ENCODE measurements at places on chromosomes 11 and 22.

DNA sequence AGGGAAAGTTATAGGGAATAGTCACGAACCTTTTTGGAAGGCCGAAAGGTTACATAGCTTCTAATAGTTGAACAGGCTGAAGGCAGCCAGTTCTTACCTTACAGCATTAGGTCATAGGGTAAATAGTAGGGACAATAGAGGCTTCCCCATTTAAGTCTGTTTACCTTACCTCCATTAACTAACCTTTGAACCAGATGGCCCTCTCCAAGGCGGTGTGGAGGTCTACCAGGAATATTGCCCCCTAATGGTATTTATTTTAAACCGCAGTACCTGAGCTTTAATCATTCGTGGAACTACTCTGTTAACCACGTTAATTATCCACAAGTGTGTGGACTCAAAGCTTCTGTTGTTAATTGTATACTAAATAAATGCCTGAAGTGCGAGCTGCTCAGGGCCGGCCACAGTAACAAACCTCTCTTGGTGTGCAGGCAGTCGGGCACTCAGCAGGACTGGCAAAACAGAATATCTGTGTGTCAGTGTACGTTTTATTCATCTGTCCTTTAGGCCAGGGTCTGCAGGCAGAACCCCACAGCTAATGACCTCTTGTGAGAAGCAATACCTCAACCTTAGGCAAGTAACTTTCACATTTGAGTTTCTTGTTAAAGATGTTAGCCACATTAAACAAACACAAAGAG is 81.7 kb downstream of the PRCP start:
- no peak for DNase-seq

GRCh38 chr11:46489656-46490560 is 98.3 kb upstream of the CHRM4 start:
- DNase-seq: peak; percentile 35

DNA sequence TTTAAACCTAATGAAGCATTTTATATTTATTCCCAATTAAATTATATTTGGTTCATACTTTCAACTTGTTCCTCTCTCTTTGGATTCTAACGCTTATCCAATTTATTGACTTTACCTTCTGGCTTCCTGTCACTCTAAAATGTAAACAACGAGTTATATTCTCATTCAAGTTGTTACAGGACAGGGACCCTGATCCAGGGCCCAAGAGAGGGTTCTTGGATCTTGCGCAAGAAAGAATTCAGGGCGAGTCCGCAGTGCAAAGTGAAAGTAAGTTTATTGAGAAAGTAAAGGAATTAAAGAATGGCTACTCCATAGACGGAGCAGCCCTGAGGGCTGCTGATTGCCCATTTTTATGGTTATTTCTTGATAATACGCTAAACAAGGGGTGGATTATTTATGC is 405.6 kb upstream of the API5 start:
- DNase-seq: no peak

- no peak for DNase-seq
Observed at GRCh38 chr22:44378380-44378779, 65.6 kb upstream of the SHISAL1 start.

- no peak for DNase-seq
Observed at GRCh38 chr11:46493791-46494190, 100.0 kb downstream of the AMBRA1 start.

DNA sequence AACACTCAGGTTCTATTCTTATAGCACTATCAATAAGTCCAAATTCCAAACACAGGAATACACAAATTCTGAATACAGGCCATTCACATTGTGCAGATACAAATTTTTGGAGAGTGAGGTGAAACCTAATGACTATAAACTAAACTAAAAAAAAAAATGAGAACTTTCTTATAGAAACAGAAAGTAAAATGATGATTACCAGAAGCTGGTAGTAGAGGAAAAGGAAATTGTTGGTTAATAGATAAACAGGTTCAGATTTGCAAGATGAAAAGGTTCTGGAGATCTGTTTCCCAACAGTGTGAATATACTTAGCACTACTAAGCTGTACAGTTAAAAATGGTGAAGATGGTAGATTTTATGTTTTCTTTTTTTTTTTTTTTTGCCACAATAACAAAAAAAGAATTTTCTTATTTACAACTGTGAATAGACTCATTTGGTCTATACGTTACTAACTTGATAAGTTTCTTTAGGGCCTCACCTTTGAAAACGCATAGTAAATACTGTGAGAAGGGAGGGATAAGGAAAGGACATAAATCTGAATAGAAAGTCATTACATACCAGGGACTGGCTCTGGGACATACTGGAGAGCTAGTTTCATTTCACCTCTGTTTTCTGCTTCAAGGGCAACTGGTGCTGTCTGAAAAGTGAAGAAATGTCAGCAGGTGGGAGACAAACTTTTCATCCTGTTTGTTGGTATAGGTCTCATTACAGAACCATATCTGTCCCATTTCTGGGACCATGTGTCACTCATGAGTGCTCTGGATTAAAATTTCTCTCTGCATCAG is 14.2 kb upstream of the CCDC89 start:
- no peak for DNase-seq

DNA sequence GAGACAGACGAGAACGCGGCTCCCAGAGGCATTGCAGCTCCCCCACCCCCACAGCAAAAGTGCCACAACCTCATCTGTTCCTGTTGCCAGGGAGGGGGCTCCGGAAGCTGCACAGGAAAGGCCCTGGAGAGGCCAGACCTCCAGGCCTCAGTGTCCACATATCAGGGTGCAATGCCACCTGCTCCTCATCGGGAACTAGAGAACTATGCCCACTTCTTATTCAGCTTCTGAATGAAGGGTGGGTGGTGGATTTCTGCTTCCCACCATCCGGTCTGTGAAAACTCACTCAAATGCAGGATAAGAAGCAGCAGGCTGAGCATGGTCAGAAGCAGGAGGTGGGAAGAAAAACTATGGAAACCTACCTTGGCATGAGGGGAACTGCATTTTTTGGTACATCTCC is 105.9 kb downstream of the MED15 start:
- no peak for DNase-seq

GRCh38 chr11:120235024-120235628 is 4.8 kb upstream of the POU2F3 start:
- DNase-seq: peak; percentile 76

GRCh38 chr11:118200497-118200896 is 24.1 kb upstream of the SCN2B start:
- no peak for DNase-seq

DNA sequence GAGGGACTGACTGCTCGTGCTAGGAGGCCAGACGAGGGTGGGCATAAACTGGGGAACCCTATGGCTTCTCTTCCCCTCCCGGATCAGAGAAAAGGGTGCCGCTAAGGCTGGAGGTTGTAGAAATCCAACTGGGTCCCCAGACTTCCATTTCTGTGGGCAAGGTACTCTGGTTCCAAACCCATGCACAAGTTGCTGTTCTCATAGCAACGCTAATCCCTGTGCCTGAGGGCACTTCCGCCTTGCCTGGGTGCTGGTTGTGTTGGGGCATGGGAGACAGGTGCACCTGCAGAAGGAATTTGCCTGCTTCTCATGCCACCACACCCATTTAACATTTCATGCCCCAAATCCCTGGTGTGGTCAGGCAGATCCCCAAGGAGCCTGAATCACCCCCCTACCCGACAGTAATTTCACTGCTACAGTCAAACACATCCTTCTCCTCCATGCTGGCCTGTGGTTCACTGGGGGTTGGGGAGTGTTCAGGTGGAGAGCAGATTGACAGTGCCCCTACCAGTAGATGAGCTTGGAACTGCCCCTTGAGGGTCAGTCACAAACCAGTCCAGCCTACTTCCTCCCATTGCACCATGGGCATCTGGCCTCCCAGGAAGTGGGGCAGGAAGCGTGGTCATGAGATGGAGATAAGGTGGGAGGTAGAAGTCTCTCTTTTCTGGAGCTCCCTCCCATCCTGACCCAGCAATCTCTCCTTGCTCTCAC is 1.2 kb downstream of the C2CD2L start:
- peak; percentile 60 for DNase-seq

- no peak for DNase-seq
Observed at GRCh38 chr11:128704517-128704916, 10.6 kb downstream of the FLI1 start.

GRCh38 chr11:132448334-132448995 is 1078.0 kb downstream of the NTM start:
- DNase-seq: no peak

DNA sequence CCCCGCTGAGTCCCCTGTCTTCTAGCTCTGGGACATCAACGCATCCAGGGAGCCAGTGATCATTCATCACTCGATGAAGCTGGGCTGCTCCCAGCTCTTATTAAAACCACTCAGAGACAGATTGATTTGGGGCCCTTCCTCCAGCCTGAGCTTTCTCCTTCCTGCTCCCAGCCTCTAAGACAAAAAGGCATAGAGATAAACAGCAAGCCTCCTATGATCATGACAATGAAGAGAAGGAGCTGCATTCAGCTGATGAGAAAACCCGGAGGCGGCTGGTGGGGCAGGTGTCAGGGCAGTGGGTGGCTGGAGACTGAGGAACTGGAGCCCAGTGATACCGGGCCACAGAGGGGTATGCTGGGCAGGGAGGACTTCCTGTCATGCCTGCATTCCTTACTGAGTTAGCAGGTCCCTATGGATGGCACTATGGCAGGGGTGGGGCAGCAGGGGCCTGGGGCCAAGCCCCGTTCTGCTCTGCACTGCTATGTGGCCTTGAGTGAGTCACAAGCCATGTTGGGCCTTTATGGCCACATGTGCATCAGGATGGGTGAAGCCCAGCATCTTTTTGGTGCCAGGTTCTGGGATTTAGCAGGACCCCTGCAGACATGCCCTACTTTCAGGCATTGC is 20.2 kb downstream of the PVALB start:
- DNase-seq: no peak

DNA sequence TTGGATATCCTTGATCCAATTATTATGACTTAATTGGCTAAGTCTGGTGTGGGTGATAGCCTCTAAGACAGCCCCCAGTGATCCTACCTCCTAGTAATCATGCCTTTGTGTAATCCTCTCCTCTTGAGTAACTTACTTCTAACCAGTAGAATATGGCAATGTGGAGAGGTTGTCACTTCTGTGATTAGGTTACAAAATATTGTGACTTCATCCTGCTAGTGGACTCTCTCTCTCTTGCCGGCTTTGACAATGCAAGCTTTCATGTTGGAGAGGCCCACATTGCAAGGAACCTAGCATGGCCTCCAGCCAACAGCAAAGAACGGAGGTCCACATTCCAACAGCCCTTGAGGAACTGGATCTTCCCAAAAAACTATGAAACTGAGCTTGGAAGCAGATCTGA is 19.5 kb downstream of the YPEL4 start:
- DNase-seq: no peak

DNA sequence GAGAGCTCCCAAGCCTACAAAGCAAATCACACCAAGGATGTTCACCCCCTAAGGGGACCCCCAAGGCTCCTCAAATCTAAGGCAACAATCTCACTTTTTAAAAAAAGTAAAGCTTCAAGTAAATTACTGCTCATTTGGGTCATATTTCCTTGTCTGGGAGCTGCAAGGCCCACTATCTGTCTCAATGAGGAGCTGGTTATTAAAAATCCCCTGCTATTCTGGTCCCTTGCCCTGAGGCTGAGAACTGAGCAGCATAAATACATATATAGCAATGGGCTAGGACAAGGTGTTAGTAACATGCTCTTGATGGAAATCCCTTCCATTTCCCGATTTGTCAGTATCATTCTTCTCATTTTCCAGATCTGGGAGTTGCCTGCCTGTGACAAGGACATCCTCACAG is 119.2 kb downstream of the ETS1 start:
- DNase-seq: no peak

GRCh38 chr11:47411884-47412746 is 3.7 kb downstream of the SLC39A13 start:
- peak; percentile 70 for DNase-seq

- no peak for DNase-seq
Observed at GRCh38 chr11:67502328-67502979, 2.7 kb downstream of the PITPNM1 start.

- DNase-seq: peak; percentile 40
Observed at GRCh38 chr11:206526-207207, 532 bp downstream of the BET1L start.
